ENCODE measurements at places on chromosomes 4 and X.

- DNase-seq, result no peak
Measured at GRCh38 chr4:7067452-7068278, at the start of gene GRPEL1. GRPEL1 (minus strand) TSS chr4:7068064; CDS start chr4:7068032, 32 bp downstream.

- DNase-seq, result no peak
Measured at GRCh38 chr4:5156682-5157081, 105.4 kb downstream of the STK32B start.

GRCh38 chrX:30283456-30284200, 25.6 kb downstream of the NR0B1 start:
- no peak for DNase-seq

DNA sequence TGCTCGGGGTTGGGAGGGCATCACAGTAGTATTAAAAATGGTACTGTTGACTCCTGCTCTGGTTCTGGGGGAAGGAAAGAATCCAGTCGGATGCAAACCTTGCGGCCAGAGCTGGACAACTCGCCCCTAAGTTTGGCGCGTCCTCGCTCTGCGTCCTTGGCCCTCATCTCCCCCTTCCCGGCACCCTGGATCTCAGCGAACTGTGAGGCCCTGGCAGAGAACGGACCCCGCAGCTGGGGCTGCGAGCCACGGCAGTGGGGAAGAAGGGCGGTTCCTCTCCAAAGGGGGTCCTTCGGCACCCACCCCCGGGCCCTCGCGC, 14.0 kb downstream of the ARHGEF6 start:
- DNase-seq, result no peak

- DNase-seq, result no peak
Measured at GRCh38 chr4:38581426-38582106, 82.4 kb upstream of the KLF3 start.

DNA sequence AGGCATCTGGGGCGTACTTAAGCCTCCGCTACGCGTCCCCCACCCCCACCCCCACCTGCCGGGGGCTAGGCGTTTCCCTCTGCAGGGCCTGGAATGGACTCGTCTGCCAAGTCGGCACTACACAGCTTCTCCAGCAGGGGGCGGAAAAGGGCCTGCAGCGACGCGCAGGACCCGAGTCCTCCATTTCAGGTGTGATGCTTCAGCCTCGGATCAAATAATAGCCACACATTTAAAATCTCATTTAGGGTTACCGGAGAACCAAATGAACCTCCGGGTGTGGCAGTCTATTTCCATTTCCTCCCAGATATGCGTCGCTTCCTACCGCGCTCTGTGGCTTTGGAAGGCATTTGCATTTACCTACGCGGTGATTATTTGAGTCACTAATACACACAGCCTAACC, 2.9 kb downstream of the PAK3 start:
- no peak for DNase-seq

DNA sequence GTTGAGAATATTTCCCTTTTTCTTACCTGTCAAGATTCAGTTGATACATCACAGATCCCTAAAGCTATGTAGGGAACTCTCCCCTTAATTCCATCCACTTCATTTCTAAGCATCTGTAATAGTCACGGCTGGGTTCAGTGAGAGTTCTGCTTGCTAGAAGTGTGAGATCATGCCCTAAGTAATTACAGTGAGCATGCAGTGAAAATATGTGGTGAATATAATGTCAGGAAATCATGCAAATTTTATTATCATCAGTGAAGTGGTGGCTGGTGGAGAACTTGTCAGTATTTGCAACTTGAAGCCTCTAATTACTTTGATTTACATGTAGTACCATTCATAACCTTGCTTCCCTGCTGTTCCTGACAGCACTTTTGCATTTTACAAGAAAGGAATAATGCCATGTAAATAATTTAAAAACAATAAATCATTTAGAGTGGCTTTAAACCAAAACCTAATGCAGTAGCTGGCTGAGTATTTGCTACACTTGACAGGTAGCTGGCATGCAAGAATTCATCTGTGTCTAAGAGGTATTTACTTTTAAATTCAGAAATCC, 28.3 kb upstream of the CFAP299 start:
- no peak for DNase-seq

GRCh38 chrX:115372152-115372551, 82.6 kb downstream of the LUZP4 start:
- DNase-seq, result no peak

DNA sequence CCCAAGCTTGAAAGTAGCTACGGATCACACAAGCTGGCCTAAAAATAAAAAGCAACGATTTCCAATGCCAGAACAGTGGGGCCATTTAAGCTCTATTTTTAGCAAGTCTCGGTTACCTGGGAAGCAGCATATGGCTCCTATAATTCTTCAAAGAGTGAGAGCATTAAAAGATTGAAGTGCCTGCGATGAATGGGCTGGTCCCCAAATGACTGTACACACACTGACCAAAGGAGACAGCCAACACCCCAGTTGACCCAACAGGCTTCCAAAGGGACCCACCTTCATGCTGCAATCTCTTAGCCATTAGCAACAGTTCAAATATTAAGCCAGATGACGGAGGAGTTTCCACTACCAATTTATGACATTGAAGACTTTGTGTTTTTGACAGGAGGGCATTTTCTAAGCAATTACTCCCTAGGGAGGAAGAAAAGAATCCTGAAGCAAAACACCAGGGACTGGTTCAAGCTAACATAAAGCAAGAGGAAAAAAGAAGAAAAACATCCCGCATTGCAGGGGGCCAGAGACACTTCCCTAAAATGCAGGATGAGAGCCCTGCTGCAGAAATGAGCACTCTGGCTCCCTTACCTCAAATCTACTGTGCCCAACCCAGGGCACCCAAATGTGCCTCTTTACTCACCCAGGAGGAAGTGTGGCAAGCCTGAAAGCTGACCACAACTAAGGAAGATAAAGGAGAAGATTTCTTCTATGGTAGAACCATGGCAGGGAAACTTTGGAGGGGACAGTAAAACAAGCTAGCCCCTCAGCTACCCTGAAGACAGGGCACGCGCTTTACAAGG, 21.6 kb downstream of the SH3KBP1 start:
- no peak for DNase-seq

GRCh38 chr4:13921805-13922204, 294.3 kb upstream of the BOD1L1 start:
- no peak for DNase-seq

GRCh38 chr4:37652747-37653527, 33.2 kb downstream of the RELL1 start:
- DNase-seq, result no peak

GRCh38 chr4:48668254-48669017, 111.6 kb downstream of the FRYL start:
- DNase-seq, result no peak

DNA sequence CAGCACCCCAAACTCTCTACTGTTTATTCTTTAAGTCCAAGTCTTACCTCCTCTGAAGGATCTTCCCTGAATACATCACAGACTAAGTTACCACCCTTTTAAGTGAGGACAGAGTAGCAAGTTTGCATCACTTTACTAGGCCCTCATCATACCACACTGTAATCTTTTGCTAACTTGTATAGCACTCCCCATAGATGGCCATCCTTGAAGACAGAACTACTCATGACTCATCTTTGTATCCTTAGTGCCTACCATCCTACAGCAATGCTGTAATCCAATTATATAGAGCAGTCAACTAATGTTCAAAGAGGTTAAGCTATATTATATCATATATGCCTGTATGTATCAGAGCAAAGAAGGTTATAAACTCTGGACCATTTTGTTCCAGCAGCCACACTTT, 101.4 kb downstream of the ADAMTS3 start:
- no peak for DNase-seq

- no peak for DNase-seq
Measured at GRCh38 chrX:78945186-78945912, at the start of gene P2RY10. P2RY10 (plus strand) TSS chrX:78945391; CDS start chrX:78960521, 15,130 bp downstream.

DNA sequence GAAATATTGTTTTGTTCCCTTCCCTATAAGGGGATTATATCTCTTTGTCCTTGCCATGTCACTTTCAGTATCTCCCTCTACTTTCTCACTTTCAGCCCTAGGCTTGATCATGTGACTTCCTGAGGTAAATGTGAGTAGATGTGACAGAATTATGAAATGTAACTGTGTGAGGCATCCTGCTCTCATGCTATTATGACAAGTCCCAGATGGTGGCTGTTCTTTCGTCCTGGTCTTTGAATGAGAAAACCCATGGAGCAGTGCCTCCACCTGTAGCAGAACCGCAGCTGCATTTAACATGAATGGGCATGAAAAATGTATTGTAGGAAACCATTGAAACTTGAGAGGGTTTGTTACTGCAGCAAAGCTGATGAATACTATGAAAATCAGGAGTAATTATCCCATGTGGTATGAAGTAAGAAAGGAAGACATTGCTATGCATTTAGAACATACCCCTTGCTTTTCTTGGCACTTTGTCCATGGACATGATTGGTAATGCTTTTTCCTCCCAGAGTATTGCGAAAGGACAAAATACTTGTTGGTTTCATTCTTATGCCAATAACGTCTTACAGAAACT, 202.2 kb upstream of the GPRIN3 start:
- no peak for DNase-seq

- no peak for DNase-seq
Measured at GRCh38 chr4:155546451-155546850, 120.2 kb upstream of the GUCY1A1 start.

- DNase-seq, result no peak
Measured at GRCh38 chr4:169337510-169337909, 66.8 kb upstream of the SH3RF1 start.

DNA sequence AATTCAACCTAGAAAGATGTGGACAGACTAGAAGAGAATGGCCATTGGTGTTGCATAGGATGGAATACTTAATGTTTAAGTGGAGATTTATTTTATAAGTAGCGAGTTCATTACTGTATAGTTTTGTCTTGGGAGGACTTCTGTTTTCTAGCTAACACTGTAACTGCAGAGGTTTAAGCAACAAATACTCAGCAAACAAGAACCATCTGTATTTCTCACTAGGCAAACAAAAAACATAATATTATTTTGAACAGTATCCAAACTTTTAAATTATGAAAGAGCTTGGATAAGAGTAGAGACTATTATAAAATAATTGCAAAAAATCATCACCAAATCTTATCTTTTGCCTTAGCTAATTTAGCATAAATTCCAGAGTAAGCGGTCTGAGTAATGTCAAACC, 121.1 kb downstream of the GLRA3 start:
- DNase-seq, result no peak

DNA sequence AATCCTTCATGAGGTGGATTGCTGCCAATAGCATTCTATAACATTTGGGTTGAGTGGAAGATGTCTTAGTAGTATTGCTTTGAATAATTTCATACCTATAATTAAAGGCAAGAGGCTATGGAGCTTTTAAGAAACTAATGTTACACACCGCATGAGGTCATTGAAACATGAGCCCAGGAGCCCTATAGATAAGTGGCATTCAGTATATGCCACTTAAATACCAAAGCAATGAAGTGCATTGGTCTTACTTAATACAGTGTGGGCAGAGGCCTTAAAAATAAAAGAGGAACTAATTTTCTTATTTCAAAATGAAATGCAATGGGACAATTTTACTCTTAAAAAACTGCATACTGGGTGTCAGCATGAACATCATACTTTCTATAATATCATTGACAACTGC, 47.5 kb downstream of the SPATA18 start:
- no peak for DNase-seq

DNA sequence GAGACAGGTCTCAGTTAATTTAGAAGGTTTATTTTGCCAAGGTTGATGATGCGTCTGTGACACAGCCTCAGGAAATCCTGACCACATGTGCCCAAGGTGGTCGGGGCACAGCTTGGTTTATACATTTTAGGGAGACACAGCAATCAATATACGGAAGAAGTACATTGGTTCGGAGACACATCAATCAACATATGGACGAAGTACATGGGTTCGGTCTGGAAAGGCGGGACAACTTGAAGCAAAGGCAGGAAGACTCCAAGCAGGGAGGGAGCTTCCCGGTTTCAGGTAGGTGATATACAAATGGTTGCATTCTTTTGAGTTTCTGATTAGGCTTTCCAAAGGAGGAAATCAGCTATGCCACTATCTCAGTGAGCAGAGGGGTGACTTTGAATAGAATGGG, 225.2 kb upstream of the ZFP42 start:
- DNase-seq, result no peak

- no peak for DNase-seq
Measured at GRCh38 chr4:152663203-152664066, 16.4 kb downstream of the TMEM154 start.

- DNase-seq, result no peak
Measured at GRCh38 chr4:177726111-177726510, 283.9 kb upstream of the AGA start.

- DNase-seq, result no peak
Measured at GRCh38 chr4:139892973-139893736, 227.5 kb downstream of the MGST2 start.

DNA sequence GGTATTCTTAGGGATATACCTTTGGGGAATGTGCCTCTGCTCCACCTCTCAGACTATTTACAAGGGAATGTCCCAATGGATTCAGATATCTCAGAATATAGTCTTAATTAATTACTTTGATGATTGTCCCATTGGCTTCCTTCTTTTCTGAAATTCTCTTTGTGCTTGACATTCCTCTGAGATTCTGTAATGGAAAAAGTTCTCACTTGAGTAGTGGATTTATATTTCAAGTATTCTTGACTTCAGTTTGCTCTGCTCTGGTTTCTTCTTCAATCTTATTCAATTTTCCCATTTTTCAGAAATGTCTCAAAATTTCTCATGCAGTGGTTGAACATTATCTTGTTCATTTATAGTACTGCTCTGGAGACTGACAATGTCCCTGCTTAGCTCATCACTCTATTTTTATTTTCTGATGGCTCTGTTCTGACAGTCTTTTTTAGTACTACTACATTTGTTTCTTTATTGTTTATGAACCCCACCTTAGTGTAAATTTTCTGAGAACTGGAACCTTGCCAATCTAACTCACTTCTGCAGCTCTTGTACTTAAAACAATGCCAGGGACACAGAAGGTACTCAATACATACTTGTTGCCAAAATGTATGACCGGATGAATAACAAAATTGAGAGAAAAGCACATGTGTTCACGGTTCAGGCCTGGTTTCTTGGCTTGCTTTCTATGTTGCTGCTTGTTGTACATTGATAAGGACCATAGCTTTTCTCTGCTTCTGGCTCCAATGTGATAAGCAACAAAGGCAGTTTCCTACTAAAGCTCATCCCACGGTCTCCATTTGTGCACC, 471.7 kb downstream of the GASK1B start:
- DNase-seq, result no peak

DNA sequence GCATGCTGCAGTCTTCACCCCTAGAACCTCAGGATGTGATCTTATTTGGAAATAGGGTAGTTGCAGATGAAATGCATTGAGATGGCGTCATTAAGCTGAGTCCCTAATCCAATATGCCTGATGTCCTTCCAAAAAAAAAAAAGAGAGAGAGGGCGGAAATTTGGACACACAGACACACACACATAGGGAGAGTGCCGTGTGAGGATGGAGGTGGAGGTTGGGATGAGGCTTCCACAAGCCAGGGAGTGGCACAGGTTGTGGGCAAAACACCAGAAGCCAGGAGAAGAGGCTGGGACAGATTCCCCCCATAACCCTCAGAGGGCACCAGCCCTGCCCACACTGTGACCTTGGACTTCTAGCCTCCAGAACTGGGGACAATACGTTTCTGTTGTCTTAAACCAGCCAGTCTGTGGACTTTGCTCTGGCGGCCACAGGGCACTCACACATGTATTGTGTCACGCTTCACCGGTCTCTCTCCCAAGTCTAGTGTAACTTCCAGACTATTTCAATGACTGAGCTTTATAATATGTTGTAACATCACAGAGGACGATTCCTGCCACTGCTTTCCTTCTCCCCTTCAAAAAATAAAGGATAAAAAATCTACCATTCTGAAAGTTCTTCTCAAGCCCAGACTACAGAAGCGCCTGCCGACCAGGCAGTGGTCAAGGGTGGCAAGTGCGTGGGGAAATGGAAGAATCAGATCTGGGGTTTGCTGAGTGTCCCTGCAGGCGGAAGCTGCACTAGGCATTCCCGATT, 35.8 kb upstream of the MAN2B2 start:
- no peak for DNase-seq

- no peak for DNase-seq
Measured at GRCh38 chrX:94932278-94932965, 1258.4 kb downstream of the FAM133A start.

Data from left forelimb (tissue), 1 donor.